ENCODE measurements at places on chromosomes 7 and 10.

GRCh38 chr10:12887780-12888179 lies 113.7 kb downstream of the CCDC3 start:
- no peak for DNase-seq

GRCh38 chr10:22727663-22728062 lies 13.3 kb upstream of the PIP4K2A start:
- no peak for DNase-seq

DNA sequence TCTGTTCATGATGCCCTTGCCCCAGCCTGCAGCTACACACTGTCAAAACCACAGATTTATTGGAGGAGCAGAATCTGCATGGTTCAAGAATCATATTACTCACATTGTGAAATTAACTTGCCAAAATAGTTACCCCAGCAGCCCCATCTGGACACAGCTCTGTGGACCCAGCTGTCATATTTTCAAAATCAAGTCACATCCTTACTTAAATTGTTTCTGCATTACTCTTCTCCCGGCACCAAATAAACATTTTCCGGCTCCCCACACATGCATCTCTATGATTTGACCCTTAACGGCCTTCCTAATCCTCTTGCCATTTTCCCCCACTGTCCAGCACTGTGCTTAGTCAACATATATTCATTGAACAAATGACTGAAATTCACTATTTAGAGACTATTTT lies 43.8 kb upstream of the GPR26 start:
- no peak for DNase-seq

DNA sequence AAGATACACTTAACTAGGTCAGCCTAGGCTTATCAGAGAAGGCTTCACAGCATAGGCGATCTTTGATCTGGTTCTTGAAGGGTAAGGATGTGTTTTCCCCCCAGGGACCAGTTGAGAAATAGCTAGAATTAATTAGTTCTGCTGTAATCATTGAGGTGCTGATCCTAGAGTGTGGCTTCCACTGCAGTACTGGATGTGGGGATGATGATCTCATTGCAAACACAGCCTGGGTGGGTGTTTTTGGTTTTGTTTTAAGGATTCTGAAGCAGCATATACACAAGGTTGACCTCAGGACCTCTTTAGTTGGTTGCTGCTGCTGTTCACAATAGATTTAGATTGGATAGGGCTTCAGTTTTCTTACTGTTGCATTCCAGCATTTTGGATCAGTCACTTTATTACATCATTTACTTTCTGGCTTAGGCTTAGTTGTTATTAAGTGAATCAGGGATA lies 159.7 kb downstream of the AUTS2 start:
- DNase-seq = no peak

DNA sequence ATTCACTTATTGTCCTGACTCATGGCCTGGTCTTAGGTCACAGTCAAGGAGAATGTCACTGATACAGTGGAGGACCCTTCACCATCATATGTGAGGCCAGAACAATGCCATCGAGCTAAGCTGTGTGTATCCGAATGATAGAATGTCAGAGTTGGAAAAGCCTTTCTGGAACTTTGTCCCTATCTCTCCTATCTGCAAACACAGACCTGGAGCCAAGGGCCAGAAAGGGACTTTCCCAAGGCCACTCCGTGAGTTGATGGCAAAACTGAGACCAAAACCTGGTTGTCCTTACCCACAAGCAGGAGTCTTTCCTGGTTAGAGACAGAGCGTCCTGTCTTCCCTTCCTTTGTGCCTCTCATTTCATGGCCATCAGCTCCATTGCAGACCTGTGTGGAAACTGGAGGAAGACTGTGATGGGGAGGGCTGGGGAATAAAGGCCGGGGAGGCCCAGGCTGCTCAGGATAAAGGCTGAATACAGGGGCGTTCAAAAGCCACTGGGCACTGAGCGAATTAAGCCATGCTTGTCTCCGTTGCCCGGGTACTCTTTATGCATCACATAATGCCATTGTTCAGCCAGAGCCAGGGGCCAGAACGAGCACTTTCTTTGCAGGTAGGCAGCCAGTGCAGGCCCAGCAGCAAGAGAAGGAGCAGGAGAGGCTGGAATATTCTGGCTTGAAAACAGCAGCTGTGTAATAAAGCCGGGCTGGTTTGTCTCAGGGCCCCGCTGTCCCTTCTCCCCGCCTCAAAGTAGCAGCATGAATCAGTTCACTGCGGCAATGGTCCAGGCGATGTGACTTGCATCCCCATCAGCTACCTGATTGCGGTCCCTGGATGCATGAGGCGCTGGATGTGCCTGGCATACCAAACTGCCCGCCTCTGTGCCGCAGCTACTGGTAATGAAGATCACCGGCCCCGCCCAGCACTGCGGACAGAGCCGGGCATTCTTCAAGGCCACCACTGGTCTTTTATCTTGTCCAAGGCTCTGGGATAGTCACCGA lies 143.0 kb downstream of the RPS24 start:
- no peak for DNase-seq
